ENCODE measurements at places on chromosomes 4 and X.
A peak's percentile ranks its signal among the peaks of the same experiment; 100 is the strongest.

- peak; percentile 92 for DNase-seq
Measured at GRCh38 chrX:91434351-91435168, at the start of gene PABPC5. TSS of gene PABPC5 (plus strand) at chrX:91434839. CDS start at chrX:91435578, 739 bp downstream.

GRCh38 chrX:118528071-118528737 lies 32.6 kb downstream of the DOCK11 start:
- no peak for DNase-seq

GRCh38 chr4:67853336-67853735 lies 30.5 kb downstream of the TMPRSS11D start:
- DNase-seq: no peak

DNA sequence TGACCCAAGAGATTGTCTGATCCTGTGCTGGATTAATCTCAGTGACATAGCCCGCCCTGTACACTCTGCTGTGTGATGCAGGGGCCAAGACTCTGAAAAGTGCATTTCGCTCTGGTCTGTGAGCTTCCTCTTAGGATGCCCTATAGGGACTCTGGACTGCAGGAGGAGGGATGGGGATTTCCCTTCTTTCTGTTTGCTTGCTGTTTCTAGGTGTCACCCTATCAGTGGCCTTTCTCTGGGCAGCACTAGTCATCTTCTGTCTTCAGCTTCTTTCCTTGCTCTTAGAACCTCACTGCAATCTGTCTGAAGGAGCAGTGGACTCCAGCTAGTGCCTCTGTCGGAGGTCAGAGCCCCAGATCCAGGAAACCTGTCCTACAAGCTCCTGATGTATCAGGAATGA lies 34.5 kb upstream of the SCRG1 start:
- DNase-seq: no peak

All from GM23248 (cell line).